ENCODE measurements at places on chromosomes 7 and 10.

GRCh38 chr10:77504196-77504872 is 133.3 kb downstream of the KCNMA1 start:
- no peak for DNase-seq

GRCh38 chr7:92266415-92267241 is 20.9 kb downstream of the ANKIB1 start:
- no peak for DNase-seq

DNA sequence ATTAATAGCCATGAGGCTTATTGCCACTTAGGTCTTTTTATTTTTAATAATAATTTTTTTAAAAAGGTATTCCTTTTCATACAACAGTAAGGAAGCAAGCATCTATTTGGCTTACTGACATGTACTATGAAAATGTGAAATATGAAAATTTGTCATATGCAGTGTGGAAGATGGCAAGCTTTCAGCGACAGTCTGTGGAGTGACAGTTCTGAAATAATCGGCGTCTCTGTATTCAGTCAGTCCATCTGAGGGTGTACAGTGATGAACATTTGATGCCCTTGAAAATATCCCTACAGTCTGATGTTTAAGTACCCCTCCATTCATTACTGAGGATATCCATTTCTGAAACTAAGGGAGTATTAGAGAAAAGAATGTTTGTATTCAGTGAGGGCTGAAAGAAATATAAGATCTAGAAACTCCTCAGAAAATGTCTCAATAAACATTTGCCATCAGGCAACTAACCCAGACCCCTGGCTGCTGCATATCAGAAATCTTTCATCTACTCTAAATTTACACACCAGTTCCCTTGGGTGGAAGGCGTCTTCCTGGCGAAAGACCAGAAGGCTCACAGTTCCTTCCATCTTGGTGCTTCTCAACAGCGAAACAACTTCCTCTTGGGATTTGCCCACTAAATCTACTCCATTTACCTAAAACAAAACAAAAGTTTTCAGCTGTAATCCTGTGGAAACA is 440.6 kb downstream of the PARD3 start:
- DNase-seq: no peak

DNA sequence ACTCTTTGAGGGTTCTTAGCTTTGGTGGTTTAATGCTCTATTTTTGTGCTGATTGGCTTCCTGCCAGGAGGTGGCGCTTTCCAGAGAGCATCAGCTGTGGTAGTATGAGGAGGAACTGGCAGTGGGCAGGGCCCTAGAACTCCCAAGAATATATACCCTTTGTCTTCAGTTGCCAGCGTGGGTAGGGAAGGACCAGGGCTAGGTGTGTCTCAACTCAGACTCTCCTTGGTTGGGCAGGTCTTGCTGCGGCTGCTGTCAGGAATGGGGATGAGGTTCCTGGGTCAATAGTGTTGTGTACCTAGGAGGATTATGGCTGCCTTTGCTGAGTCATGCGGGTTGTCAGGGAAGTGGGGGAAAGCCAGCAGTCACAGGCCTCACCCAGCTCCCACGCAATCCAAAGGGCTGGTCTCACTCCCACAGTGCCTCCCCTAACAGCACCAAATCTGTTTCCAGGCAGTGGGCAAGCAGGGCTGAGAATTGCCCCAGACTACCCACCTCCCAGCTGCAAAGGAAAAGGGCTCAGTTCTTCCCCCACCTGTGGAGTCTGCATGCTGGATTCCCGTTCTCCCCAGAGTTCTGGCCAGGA is 191.5 kb downstream of the PHTF2 start:
- DNase-seq: no peak

DNA sequence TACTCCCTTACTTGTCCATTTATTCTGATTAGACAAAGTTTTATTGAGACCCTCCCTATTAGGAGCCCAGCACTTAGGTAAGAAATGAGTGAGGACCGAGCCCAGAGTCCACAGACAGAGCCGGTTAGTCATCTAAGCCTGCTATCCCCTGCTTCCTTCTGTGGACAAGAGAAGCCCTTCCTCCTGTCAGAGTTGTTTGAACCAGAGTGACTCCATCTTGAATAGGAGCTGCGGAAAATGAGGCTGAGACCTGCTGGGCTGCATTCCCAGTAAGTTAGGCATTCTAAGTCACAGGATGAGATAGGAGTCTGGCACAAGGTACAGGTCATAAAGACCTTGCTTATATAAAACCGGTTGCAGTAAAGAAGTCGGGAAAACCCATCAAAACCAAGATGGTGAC is 109.1 kb downstream of the CPXM2 start:
- DNase-seq: no peak

DNA sequence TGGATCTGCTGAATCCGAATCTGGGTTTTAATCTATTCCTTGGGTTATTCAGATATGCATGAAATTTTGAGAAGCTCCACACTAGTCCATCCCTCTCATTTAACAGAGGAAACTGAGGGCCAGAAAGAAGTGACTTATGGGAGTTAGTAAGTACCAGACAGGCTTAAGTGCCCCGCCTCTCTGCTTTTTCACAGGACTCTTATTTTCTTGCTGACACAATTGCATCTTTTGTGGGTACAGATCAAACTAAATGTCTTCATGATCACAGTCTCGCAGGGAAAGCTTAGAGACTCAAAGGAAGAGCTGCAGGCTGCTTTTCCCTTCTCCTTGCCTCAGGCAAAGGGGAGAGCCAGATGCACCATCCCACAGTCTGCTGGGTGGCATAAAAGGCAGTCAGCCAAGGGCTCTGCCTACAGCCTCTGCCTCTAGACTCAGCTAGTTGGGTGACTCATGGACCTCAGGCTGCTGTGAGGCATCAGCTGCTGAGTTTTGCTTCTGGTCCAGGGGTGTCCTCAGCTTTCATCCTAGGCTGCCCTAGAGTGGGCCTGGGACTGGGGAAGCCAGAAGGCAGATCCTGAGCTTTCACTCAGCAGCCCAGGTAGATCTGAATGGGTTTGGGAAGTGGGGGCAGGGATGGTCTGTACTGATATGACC is 11.6 kb downstream of the GOLGA7B start:
- DNase-seq: no peak

DNA sequence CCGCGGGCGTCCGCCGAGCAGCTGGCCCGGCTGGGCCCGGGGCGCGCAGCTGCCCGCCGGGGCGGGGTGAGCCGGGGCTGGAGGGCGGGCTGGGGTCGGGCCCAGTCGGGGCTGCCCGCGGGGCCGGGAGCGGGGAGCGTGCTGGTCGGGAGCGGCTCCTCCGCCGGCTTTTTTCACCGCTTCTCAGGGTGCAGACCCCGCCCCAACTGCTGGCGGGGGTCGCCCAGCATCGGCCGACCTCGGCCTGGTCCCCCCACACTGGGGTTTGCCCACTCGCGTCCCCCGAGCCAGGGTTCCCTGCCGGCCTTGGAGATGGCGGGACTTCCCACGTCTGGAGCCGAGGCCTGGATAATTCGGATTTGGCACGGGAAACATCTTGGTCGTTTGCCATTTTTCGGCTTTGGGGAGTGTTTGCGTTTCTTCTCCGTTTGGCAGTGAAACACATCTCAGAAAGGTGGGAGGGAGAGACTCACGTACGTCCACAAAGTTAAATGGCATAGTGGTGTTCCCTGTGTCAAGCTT is 432 bp downstream of the TMEM248 start:
- no peak for DNase-seq

GRCh38 chr7:25349283-25350017 is 121.2 kb upstream of the NPVF start:
- no peak for DNase-seq

DNA sequence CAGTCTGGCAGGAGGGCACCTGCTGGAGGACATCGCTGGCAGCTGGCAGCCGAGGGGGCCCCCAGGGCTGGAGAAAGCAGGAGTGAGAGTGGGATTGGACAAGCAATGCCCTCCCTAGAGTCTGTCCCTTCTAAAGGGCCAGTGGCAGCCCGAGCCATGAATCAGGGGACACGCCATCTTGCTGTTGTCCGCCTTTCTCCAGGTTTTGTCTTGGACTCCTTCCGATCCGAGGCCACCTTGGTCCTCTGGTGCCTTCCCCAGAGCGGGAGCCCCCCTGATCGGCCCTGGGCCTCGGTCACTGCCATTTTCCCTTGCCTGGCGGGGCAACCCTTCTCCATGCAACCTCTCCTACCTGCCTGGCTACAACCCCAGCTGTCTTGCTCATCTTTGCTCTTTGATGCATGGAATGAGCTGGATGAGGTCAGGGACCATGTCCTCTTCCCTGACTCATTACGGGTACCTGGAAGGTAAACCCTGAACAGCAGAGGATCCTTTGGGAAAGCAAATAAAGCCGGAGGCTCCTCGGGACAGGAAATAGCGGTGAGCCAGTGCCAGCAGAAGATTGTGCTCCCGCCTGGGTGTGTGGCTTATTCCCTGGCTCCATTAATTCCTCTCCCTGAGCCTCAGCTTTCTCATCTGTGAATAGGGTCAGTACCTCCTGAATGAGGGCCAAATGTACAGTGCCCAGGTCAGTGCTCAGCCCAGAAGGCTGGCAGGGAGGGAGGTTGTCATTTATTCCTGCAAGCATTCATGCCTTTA is 112.0 kb downstream of the GRK5 start:
- no peak for DNase-seq
